DND-41 (cell line): ENCODE measurements at places on chromosomes 4 and X.

DNA sequence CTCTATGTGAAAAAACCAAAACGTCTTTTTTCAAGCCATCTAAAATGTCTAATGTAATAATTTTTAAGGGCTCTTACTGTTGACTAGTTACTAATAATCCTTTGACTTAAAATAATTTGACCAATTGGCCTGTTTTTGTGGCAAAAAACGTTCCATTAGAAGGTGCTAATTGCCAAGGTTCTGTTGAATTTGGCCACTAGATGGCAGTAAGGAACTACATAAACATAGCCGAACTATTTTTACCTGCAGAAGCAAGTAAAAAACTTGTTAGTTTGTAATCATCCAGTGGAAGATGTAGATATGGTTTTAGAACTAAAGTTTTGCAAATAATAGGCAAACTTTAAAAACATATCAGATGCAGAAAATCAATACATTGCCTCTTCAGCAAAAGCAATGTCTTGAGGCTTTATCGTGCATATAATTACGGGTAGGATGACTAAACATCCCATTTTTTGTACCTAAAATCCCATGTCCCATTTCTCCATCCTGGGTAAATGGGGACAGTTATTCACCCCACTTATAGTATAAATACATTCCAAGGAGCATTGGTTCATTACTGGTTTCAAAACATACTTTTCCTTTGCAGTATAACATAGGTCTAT lies 57.6 kb downstream of the PROM1 start:
- no peaks in the 10 kb centered on the region for H3K4me1 ChIP-seq

- H3K4me1 ChIP-seq = no peaks in the 10 kb centered on the region
- no peaks in the 10 kb centered on the region for H3K27me3 ChIP-seq
- H3K36me3 ChIP-seq = no peaks in the 10 kb centered on the region
- no peak overlapping the region for H3K27ac ChIP-seq
Observed at GRCh38 chr4:23235628-23236390, 543.1 kb downstream of the GBA3 start.

DNA sequence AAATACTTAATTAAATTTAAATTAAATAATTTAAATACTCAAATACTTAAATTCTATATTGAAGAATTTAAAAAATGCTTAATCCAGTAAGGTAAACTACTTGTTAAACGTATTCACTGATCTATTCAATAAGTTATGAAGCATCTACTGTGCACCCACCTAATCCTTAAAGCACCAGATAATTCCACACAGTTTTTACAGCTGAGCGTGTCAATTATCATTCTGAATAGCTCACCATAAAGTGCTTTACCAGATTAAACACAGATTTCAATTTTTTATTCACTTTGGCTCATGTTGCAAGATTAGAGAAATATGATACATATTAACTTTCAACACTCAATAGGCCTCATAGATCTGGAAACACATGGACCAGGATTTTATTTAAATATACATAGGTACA lies 79.2 kb upstream of the DDIT4L start:
- DNase-seq = no peak
- no peak overlapping the region for H3K27ac ChIP-seq
- H3K4me1 ChIP-seq = no peaks in the 10 kb centered on the region
- H3K36me3 ChIP-seq = no peaks in the 10 kb centered on the region
- H3K4me3 ChIP-seq = no peak overlapping the region

DNA sequence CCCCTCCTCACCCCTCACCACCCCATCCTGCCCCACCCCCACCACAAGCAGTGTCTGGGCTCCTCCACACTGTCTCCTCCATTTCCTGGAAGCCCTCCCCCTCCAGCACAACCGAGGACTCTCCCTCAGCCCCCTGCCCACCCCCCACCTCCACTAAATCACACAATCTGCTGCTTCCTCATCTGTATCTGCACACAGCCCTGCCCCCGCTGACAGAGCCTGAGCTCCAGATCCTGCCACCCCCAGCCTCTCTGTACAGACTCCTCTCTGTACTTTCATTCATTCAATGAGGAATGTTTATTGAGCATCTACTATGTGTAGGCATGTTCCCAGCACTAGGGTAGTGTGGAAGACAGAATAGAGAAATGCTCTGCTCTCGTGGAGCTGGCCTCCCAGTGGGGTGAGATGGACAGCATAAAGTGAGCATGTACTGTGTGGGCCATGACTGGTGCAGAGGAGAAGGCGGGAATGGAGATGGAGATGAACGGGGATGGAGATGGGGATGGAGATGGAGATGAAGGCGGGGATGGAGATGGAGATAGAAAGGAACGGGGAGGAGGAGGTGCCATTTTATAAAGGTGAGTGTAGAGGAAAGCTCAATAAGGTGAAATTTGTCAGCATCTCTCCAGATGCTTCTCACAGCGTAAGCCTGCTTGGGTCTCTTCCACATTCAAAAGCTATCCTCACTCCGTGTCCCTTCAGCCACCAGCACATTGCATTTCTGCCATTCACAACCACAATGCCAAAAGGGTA lies 2.5 kb upstream of the PPP2R2C start:
- no peak for DNase-seq
- H3K4me3 ChIP-seq = no peak overlapping the region
- H3K4me1 ChIP-seq = no peaks in the 10 kb centered on the region

- no peak for DNase-seq
- H3K4me1 ChIP-seq = no peaks in the 10 kb centered on the region
- no peaks in the 10 kb centered on the region for H3K27me3 ChIP-seq
- H3K27ac ChIP-seq = no peak overlapping the region
- no peaks in the 10 kb centered on the region for H3K36me3 ChIP-seq
Observed at GRCh38 chr4:150164055-150164454, 85.8 kb downstream of the DCLK2 start.

GRCh38 chrX:62923093-62923492 lies 428.0 kb downstream of the SPIN4 start:
- H3K4me1 ChIP-seq = no peaks in the 10 kb centered on the region
- no peak for DNase-seq
- H3K27me3 ChIP-seq = no peaks in the 10 kb centered on the region
- no peaks in the 10 kb centered on the region for H3K36me3 ChIP-seq
- H3K4me3 ChIP-seq = no peak overlapping the region
